Left hindlimb (tissue), 1 donor: ENCODE measurements at places on chromosomes 7 and 10.
A peak's percentile ranks its signal among the peaks of the same experiment; 100 is the strongest.

DNA sequence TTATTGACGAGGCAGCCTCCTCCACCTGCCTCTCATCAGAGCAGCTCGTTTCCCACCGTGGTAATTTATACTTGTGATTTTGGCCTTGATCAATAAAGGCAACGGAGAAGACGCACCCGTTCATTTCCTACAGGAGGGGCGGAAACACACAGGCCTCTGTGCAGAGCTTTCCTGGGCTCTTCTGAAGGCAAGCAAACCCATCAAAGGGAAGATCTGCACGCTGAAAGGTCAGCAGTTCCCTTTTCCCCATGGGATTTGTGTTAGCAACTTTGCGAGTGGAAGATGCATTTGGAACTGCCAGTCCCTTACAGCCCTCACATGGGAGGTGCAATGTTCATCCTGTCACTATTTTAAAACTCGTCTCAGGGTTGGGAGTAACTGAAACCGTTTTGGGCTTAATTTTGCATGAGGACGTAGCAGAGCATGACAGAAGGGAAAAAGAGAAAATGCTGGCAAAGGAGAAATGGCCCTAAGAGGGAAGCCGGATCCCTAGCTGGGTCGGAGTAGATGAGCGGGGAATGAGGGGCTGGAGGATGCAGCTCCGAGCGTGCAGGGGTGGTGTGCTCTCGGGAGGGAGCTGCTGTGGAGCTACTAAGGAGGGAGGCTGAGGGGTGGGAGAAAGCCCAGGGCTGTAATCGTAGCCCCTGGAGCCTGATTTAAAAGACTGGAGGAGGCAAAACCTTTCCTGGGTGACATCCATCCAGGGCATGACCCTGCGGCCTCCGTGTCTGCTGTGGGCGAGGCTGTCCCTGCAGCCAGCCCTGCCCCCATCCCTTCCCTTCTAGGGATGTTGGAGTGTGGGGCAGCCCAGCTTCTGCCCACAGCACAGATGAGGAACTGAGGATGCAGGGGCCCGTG, 111.1 kb upstream of the FAM20C start:
- peak; percentile 30 for DNase-seq

- DNase-seq = no peak
Observed at GRCh38 chr10:122350893-122351292, 23.6 kb upstream of the PLEKHA1 start.

DNA sequence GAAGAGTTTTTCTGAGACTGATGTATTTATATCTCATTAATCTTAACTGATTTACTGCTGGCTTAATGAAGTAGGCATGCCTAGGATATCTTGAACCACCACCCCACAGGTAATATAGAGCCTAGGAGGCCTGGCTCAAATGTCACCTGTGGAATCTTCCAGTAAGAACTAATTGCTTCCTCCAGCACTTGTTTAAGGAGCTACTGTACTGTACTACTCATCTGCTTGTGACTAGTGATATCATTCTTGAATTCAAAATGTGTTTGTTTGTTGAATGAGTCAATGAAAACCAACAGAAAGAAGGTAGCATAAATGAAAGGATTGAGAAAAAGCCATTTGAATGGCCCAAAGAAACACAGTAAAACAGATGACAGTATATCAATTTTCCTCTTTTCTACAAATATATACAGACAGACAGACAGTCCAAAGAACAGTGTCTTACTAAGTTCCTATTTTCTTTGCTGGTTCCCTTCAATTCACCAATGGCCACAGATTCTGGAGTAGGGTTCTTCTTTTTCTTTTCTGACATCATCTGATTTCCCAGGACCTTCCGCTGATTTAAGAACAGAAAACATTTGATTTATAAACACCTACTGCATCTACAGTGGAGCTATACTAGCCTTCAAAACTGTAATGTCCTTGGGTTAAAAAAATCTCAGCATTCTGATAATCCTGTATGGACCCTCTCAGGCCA, 43.7 kb upstream of the SLIT1 start:
- no peak for DNase-seq

DNA sequence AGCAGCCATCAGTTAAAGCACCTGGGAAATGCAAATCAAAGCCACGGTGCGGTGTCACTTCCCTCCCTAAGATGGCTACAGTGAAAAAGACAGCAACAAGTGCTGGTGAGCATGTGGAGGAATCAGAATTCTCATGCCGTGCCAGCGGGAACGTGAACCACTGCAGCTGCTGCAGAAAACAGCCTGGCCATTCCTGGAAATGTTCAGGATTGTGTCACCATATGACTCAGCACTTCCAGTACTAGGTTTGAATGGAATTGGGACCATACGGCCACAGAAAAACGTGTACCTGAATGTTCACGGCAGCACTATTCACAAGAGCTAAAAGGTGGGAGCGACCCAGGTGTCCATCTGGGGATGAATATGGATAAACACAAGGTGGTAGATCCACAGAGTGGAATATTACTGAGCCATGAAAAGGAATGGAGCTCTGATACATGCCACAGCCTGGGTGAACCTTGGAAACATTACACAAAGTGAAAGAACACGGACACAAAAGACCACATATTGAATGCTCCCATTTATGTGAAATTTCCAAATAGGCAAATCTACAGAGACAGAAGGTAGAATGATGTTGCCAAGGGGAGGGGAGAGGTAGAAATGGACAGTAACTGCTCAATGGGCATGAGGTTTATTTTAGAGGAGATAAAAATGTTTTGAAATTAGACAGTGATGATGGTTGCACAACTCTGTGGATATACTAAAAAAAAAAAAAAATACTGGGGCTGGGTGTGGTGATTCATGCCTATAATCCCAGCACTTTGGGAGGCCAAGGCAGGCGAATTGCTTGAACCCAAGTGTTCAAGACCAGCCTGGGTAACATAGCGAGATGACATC, 61.6 kb downstream of the MICALL2 start:
- DNase-seq = no peak

DNA sequence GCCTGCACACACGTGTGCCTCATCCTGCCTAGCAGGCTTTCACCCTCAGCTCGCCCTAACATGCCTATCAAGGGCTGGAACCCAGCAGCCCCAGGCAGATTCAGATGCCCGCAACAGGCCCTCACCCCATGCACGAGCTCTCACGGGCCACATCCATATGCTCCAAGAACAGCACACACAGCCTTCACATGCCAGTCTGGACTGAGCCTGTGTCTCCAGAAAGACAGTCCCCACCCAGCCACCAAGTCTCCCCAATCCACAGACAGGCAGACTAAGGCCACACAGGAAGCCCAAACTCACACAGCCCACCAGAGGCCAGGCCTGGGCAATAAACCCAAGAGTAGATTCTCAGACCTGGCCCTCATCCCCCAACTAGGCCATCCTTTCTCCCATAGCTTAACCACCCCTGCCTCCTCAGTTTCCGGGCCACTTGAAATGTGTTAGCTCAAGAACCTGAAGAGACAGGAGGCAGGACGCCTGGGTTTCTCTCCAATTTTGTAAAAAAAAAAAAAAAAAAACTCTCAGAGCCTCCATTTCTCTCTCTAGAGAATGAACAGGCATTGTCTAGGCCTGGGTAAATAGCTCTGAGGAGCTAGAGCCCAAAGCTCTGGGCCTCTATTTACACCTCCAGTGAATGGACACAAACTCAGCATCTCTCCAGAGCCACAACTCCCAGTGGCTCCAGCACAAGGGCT, 6.8 kb downstream of the LDB1 start:
- no peak for DNase-seq

GRCh38 chr7:123601530-123601929, at the start of gene ASB15:
Gene ASB15 (plus strand): TSS chr7:123601821. CDS start chr7:123614503, 12,682 bp downstream.
- no peak for DNase-seq

DNA sequence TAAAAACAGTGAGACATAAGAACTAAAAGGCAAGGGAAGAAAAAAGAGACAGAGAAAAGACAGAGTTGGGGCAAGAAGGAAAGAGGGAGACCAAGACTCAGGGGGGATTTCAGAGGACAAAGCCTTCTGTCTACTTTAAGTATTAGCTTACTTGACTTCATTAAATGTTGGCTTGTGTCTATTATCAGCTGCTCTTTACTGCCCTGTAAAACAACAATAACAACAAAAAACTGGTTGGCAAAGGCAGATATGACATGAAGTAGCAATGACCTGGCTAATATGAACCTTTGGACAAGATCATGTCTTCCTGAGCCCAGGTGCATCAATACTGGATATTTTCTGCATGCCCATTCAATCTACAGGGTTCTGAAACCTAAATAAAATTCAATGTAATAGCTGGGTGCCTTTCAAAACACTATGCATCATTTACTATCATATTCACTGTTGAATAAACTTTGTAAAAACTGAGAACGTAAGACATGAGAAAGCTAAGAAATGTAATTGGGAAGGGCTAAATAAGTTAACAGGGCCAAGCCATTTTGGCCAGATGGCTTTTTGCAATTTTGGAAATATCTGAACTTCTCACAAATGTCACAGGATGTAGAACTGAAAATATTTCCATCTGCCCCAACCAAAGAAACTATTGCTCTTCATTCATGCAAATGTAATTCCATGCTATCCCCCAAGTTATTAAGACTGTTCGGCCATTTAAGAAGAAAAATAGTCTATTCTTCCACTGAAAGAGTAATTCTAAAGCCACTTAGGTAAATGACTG, 49.4 kb downstream of the LRRN3 start:
- DNase-seq = no peak

DNA sequence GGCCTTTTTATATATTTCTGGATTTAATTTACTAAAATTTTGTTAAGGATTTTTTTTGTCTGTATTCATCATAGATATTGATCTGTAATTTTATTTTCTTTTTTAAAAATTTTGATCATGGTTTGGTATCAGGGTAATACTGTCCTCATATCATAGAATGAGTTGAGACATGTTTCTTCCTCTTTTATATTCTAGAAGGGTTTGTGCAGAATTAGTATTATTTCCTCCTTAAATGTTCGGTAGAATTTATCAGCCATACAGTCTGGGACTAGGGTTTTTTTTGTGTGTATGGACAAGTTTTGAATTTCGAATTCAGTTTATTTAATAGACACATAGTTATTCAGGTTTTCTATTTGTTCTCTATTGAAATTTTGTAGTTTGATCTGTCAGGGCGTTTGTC, 54.0 kb downstream of the SHOC2 start:
- DNase-seq = no peak

DNA sequence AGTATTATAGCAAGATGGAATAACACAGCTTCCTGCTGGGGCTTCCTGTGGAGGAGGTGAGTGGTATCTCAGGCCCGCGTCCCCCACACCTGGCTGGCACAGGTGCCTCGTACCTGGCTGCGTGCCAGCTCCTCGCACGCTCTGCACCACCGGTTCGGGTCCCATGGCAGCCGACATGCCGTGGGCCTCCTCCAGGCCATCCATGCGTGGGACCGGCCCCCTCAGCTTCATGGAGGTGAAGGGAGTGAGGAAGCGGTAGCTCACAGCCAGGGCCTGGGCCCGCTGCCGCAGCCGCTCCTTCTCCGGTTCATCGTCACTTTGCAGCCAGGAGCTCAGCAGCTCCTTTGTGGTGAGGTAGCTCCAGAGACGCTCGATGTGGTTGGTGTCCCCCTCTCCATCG, 90.4 kb downstream of the ITIH5 start:
- DNase-seq = no peak

DNA sequence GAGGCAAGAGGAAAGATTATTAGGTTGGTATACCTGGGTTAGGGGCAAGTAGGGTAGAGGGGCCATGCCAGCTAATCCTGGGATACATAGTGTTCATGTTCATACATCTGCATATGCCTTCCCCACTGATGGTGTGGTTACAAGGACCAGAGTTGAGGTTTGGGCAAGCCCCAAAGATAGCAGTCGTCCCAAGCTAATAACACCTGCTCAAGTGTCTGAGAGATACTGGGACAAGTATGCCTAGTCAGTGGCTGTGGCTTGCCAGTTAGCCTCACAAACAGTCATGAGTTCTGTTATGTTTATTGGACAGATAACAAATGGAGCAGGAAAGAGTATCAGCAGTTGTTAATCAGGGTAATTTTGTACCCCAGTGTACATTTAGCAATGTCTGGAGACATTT, 139.6 kb downstream of the ADAM22 start:
- no peak for DNase-seq

DNA sequence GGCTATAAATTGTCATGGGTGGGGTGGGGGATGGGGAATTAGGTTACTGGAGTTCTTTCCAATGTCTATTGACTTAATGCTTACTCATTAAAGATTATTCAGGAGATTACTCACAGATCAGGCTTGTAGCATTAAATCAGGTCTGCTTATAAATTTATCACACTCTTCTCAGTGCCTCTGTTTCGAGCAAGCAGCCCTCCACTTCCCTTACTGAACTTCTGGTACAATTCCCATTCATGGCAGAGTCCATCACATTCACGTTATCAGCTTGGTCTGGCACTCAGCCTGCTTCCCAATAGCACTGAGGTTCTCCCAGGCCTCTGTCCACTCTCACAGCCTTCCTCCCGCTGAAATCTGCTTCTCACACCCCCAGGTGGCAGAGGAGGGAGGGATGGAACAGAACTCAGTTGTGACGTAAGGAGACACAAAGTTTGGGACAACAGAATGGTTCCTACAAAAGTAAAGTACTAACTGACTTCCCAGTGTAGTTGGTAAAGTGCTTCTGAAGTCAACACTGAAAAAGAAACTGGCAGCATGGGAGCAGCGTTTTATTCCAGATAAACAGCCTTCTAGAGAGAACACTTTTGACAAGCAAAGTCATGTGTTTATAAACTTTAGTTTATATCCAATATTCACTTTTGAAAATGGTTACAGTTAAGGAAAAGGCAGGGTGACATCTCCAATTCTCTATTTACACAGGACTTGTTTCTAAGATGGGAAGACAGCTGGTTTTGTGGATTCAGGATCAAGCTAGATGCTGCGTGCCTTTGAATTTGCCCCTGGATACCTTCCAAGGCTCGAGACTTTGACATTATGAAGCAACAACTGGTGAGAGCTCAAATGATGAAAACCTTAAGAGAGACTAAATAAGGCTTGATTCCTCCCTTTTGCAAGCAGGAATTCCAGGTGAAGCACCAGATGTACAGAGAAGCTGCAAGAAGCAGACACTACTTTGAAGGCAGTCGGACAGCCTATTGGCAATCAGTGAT, 81.4 kb downstream of the ATXN7L1 start:
- no peak for DNase-seq

DNA sequence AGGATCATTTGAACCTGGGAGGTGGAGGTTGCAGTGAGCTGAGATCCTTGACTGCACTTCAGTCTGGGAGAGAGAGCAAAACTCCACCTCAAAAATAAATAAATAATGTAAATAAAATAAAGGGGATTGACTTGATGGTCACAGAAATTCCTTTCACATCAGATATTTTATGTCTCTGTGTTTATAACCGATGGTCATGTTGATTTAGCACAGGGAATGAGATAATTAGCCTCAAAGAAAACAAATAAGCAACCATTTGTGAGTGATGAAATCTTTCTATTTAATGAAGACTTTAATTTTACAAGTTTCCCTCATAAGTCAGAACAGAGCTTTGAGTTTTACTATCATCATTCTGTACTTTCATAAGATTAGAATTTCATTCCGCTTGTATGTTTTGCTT, 64.8 kb upstream of the NUPR2 start:
- DNase-seq = no peak

- DNase-seq = peak; percentile 69
Observed at GRCh38 chr7:574661-575395, 55.2 kb upstream of the PDGFA start.

DNA sequence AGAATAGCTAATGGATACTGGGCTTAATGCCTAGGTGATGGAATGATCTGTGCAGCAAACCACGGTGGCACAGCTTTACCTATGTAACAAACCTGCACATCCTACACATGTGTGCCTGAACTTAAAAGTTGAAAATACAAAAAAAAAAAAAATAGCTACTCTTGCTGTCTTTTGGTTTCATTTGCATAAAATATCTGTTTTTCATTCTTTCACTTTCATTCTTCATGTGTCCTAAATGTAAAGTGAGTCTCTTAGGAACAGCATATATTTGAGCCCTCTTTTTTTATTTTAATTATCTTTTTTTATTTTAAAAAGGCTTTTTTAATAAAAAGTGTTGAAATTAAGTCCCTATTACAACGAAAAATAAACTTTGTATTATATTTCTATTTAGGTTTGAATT, 836.1 kb upstream of the KCND2 start:
- DNase-seq = no peak
